Hematopoietic multipotent progenitor cell (in vitro differentiated cells): ENCODE measurements at places on chromosomes 6 and 20. TPM values are rescaled to one million over a fixed set of nuclear protein-coding genes. Genes with fewer than 3 reads are reported as not detected.

Gene ZNF165
- total RNA-seq = 1.6 TPM

Gene C20orf144
- total RNA-seq = 0.27 TPM

Gene LY6G5B
- total RNA-seq = 7.8 TPM

Gene ERVFRD-1
- under 0.01 TPM for total RNA-seq

Gene CGA
- total RNA-seq = not detected

Gene SDCBP2
- total RNA-seq = 0.81 TPM

Gene LY6G6D
- total RNA-seq = 1.6 TPM

Gene THEMIS
- total RNA-seq = under 0.01 TPM

Gene RUNX2
- 26.1 TPM for total RNA-seq

Gene PLAGL1
- 42.8 TPM for total RNA-seq

Gene PPIL6
- 2.7 TPM for total RNA-seq

Gene LAMP5
- total RNA-seq = under 0.01 TPM

GRCh38 chr6:26034905-26035304 lies 52.3 kb upstream of the HFE start:
- no peak for DNase-seq

DNA sequence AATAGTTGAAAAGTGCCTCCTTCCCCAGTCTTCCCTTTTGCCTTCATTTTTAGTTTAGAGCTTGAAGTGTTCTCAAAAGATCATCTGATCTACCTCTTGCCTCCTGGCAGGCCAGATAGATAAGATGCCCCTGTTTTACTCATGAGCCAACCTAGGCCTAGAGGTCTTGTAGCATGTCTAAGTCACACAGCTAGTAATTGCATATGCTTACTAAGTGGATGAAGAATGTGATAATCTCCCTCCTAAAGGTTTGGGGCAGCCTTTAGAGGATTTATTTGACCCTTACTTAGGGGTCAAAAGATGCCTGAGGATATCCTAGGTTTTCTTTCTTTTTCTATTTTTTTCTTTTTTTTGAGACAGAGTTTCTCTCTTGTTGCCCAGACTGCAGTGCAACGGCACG lies 2.1 kb downstream of the C6orf141 start:
- DNase-seq = no peak

- DNase-seq = no peak
Observed at GRCh38 chr6:26294302-26294701, 70.7 kb upstream of the BTN3A2 start.

DNA sequence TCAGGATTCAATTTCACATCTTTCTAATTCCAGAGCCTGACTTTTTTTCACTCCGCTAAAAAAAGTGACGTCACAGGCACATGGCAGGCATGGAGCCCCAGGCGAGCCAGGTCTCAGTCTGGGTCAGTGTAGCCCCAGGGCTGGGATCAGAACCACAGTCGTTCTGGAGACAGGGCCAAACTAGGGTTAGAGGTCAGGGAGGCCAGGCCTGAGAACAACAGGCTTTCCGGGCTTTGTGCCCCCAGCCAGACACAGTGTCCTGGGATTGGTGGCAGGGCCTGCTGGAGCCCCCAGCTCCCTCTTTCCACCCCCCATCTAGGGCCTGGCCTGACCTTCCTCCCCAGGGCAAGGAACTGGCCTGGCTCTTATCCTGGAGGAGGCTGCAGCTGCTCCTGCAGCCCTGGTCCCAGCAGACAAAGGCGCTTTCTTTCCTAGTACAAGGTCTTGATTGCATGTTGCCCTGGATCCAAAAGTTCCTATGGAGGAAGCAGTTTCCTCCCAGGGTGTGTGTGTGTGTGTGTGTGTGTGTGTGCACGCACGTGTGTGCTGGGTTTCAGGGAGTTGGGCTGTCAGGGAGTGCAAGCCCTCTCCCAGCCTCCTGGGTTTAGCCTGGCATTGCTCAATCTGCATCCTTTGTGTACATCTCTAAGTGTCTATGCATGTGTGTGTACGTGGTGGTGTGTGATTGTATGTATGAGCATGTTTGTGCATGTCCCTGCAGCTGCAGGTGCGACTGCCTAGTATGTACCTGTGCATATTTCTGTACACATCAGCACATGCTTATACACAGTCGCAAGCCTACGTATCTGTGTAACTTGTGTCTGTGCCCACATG lies 26.5 kb upstream of the EMILIN3 start:
- DNase-seq = no peak

- no peak for DNase-seq
Observed at GRCh38 chr6:133590196-133590595, 298.7 kb upstream of the TCF21 start.

DNA sequence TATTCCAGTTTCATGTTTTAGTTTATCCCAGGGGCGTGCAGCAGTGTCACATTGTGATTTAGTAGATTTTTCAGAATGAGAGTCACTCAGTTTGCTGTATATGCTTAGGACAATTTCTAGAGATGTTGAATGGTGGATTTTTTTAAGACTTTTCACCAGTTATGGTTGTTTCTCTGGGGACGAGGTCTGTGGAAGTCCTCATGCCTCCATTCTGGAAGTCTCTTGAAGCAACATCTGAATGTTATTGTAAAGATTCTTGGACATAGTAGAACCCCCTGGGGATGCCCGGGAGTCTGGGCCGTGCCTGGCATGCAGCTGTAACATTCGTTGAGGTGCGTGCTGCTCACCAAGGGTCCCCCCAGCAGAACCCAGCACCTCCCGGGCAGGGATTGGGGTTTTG lies 341.5 kb downstream of the CDH4 start:
- no peak for DNase-seq

GRCh38 chr20:32977281-32978008 lies 26.8 kb downstream of the SUN5 start:
- DNase-seq = no peak

DNA sequence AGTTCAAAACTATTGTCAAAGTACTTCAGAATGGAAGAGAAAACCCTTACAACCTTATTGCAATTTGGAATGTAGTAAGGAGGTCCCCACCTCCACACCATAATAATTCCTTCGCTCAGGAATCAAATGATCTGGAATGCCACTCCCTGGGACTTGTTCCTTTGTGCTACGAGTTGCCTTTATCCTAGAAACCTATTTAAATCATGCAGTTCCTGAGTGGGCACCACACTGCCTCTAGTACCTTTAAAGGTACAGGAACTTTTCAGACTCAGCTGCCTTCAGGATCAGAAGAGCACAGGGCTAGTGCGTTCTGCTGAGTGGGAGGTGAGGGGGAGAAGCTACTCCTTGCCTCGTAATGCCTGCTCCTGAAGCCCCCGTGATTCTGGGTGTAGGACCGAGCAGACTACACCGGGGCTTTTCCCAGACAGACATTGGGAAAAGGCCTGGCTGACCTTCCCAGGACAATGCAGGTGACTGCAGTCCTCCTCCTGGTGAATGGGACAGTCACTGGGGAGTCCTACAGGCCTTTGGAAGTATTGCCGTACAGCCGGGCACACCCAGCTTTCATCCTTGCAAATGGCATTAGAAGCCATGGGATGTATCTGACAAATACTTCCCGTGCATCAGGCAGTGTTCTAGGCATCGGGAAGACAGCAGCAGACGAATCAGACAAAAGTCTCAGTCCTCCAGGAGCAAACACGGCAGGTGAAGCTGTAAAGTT lies 11.8 kb upstream of the TUBB2B start:
- DNase-seq = no peak

DNA sequence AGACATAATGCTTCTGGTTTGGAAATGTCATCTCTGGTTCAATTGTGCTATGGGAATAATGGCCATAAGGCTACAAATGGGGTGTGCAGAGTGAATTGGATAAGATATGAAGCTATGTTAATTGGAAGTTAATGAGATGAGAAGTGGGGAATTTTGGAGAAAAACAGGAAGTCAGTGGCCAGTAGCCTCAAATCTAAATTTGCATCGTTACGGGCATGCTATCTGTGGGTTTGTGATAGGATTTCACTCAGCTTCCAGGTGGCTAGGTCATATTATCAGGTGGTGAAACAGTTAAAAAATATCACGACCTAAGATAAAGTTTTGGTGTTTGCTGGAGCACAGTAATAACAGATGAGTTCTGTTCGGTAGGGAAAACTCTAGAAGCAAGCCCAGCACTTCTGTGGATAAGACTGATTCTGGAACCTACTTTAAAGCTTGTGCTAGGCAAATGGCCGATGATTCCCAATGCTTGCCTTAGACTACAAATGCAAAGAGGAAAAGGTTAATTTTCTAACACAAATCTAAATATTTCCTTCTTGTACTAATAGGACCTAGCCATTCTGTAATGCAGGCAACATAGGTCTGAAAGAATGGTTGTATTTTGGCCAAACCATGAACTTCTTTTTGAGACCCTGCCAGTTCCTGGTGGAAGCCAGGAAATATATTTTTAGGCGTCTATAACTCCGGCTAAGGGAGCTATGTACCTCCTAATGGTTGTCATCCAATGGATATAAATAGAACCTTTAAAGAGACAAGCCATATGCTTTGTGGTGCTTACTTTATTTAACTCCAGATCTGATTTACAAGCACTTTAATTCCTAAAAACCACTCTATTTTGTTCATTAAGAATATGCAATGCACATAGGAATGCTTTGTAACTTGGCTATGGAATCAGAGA lies 111.0 kb downstream of the PLCB1 start:
- no peak for DNase-seq

- DNase-seq = no peak
Observed at GRCh38 chr6:88145298-88145963, 20.7 kb downstream of the CNR1 start.

DNA sequence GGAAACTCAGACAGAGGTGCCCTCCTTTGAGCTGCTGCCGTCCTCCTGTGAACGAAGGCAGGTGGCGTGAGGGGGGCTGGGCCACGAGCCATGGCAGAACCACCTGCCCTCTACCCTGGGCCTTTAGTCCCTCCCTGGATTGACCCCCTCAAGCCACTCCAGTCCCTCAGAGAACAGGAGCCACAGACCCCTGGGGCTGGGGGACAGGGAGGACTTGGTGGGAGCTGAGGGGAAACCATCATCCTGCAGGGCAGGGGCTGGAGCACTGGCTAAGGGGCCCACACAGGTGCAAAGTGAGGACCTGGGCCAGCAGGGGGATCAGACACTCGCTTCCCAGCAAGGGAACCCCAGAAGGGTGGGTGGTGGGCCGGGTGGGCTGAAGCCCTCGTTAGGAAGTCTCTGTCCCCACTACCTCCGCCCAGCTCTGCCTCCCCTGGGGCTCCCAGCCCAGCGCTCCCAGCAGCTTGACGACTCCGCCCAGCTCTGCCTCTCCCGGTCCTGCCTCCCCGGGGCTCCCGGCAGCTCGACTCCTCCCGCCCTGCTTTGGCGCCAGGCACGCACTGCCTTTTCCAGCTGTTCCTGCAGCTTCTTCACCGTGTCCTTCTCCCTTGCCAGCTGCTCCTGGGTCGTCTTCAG lies 44.4 kb downstream of the DSTN start:
- DNase-seq = no peak

DNA sequence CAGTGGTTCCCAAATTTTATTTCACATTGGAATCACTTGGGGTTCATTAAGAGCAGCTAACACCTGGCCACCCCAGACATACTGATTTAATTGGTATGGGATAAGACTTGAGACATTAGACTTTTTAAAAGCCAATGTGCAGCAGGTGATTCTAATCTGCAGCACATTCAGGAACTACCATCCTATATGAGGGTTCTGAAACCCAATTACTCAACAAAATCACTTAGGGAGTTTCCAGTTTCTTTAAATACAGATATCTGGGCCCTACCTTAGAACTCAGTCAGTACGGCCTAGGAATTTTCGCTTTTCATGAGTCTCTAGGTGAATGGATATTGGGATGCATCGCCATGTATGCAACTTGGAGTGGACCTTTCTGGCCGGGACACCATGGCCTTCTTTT lies 24.0 kb upstream of the L3MBTL3 start:
- no peak for DNase-seq

GRCh38 chr20:4667371-4667773 lies 54.3 kb upstream of the PRND start:
- DNase-seq = peak; percentile 52
